IPS-NIHi11 (cell line): ENCODE measurements at places on chromosomes 6 and 20.

DNA sequence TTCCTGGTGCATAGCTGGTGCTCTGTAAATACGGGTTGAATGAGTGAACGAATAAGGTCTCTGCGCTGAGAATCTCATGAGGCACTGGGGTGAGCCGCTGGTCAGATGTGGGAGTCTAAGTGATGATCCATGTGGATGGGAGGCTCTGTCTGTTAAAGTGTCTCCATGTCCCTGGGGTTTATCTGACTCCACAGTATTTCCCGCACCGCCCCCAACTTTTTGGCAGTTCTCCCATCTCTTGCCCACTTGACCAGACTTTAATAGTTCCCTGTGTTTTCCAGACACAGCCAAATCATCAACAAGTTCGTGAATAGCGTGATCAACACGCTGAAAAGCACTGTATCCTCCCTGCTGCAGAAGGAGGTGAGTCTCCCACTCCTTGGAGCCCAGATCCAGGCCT lies 9.9 kb downstream of the BPIFA2 start:
- no peak for DNase-seq

DNA sequence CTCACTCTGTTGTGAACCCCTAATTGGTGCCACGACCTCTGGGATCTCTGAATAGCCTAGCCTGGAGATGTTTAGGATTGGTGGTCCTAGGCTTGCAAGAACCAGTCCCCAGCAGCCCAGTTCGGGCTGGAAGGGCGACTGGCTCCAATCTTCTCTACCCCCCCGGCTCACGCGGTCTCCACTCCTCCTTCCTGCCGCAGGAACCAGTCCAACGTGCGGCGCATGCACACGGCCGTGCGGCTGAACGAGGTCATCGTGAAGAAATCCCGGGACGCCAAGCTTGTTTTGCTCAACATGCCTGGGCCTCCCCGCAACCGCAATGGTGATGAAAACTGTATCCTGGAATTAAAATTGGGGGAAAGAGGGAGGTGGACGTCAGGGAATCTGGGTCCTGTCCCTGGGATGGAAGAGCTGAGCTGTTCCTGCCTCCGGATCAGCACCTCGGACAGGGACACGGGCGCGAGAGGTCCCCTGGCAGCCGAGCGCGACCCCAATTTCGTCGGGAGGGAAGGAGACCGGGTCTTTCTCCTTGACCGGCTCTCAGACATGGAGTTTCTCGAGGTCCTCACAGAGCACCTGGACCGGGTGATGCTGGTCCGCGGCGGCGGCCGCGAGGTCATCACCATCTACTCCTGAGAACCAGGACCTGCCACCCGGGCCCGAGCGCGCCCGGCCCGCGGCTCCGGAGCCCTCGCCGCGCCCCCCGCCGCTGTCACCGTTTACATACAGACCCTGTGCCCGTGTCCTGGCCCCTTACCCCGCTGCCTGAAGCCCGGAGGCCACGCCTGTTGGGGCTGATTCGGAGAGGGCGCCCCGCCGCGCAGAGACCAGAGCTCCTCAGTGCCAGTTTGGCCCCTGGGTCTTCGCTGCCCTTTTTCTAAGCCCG lies 28.2 kb downstream of the SLC12A5 start:
- peak; percentile 88 for DNase-seq

- DNase-seq: no peak
Observed at GRCh38 chr6:81693266-81693665, 59.2 kb downstream of the TENT5A start.

- DNase-seq: no peak
Observed at GRCh38 chr6:6643398-6643797, 54.9 kb downstream of the LY86 start.

DNA sequence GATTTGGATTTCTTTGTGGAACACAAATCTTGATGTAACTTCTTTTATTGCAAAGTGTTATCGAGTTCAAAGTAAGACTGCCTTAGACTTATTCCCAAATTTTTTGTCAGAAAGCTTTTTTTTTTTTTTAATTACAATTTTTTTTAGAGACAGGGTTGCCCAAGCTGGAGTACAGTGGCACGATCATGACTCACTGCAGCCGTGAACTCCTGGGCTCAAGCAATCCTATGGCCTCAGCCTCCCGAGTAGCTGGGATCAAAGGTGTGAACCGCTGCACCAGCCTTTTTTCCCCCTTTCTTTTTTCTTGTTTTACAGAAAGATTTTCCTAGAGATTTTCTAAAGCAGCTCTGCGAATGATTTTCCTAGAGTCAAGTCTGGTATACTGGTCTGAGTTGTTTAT lies 2.8 kb downstream of the RIOK1 start:
- DNase-seq: no peak

- no peak for DNase-seq
Observed at GRCh38 chr20:12256806-12257205, 339.1 kb downstream of the BTBD3 start.

GRCh38 chr20:10565191-10565921 lies 108.4 kb downstream of the JAG1 start:
- DNase-seq: no peak

DNA sequence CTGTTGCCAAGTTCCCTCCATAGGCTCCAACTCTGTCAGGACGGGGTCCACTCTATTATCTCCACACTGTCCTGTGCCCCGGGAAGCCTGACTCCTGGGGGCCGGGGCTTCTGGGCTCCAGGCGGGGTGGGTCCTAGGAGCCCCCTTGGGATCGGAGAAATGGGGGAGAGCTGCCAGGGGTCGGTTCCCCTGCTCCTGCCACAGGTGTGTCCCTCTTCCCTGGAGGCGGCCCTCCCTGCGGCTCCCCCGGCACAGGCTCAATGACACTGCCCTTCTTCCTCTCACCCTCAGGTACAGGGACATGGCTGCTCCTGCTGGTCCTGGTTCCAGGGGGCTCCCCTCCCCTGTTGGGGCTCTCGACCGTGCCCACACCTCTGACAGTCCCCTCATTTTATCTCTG lies 110.0 kb downstream of the DHX35 start:
- DNase-seq: no peak

DNA sequence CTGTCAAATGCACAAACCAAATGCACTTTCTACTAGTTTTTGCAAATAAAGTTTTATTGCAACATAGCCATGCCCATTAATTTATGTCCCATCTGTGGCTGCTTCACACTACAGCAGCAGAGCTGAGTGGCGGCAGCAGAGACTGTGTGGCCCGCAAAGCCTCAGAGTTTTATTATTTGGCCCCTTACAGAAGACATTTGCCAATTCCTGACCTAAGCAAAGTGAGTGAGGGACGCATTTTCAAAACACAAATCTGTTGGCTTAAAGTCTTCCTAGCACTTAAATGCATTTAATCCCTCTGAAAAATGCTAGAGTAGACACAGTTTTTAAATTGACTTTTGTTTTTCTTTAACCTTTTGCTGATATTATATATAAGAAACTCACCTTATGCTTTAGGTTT lies 126.4 kb downstream of the PHACTR3 start:
- DNase-seq: no peak

- DNase-seq: no peak
Observed at GRCh38 chr6:111274593-111275217, 187.4 kb downstream of the SLC16A10 start.

DNA sequence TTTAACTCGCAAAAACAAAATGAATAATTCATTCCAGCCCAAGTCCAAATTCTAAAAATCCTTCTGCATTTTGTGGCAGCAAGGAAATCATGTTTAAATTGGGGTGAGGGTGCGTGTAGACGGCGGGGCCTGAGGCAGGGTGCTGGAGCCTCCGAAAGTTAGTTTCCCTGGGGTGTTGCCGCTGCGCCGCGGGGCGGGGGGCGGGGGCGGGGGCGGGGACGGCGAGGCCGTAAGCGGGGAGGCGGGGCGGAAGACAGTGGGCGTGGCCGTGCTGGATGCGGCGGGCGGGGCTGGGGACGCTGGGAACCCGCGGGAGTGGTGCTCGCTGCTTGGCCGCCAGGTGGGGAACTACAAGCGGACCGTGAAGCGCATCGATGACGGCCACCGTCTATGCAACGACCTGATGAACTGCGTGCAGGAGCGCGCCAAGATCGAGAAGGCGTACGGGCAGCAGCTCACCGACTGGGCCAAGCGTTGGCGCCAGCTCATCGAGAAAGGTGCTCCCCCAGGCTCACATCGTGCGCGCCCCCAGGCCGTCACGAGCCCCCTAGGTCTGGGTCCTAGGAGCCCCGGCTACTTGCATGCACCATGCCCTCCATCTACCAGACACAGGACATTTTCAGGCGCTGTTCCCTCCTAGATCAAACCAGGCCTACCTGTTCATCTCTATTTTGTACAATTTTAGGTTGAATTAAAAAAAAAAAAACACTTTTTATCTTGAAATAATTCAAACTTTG lies 29.0 kb downstream of the SPDEF start:
- DNase-seq: peak; percentile 98

- DNase-seq: no peak
Observed at GRCh38 chr6:100695445-100695844, 185.7 kb downstream of the ASCC3 start.

DNA sequence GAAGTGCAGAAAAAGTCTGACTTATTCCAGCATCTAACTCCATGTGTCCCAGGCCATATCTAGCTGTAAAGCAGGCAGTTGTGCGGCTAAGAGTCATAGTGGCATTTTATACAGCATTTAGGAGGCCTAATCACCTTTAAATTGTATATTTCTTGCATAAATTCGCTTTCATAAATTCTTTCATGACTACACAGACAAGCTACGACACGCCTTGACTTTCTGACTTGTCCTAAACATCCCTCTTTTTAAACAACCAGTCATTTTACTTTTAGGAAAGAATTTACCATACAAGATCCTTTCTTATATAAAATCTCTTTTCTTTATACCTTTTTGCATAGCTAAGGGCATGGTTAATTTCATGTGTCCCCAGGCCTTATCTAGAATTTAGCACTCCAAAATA lies 81.7 kb upstream of the THBS2 start:
- DNase-seq: no peak

DNA sequence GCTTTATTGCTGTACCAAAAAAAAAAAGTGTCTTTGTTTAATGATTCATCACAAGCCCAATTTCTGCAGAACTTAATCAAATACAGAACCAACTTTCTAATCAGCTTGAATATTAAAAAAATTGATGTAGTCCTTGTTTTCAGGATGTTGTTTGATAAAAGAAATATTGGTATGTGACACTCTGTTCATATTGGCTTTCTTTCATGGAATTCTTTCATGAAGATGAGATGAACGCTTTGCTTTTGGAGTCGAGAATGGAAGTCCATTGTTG lies 184.3 kb downstream of the ZNF217 start:
- DNase-seq: no peak

- DNase-seq: no peak
Observed at GRCh38 chr6:12394170-12394569, 104.0 kb downstream of the EDN1 start.

GRCh38 chr20:26169506-26169905 lies 472.9 kb upstream of the ZNF337 start:
- DNase-seq: no peak

GRCh38 chr6:138088326-138088762 lies 18.9 kb downstream of the PERP start:
- DNase-seq: no peak

GRCh38 chr6:170443151-170443662 lies 109.9 kb downstream of the PSMB1 start:
- peak; percentile 60 for DNase-seq

GRCh38 chr6:46010771-46011170 lies 4.9 kb downstream of the CLIC5 start:
- DNase-seq: no peak

DNA sequence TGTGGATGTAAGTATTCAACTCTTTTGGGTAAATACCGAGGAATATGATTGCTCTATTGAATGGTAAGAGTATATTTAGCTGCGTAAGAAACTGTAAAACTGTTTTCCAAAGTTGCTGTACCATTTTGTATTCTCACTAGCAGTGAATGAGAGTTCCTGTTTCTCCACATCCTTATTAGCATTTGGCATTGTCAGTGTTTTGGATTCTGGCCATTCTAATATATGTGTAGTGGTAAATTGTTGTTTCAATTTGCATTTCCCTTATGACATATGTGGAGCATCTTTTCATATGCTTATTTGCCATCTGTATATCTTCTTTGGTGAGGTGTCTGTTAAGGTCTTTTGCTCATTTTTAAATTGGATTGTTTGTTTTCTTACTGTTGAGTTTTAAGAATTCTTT lies 29.3 kb upstream of the KAT14 start:
- no peak for DNase-seq

DNA sequence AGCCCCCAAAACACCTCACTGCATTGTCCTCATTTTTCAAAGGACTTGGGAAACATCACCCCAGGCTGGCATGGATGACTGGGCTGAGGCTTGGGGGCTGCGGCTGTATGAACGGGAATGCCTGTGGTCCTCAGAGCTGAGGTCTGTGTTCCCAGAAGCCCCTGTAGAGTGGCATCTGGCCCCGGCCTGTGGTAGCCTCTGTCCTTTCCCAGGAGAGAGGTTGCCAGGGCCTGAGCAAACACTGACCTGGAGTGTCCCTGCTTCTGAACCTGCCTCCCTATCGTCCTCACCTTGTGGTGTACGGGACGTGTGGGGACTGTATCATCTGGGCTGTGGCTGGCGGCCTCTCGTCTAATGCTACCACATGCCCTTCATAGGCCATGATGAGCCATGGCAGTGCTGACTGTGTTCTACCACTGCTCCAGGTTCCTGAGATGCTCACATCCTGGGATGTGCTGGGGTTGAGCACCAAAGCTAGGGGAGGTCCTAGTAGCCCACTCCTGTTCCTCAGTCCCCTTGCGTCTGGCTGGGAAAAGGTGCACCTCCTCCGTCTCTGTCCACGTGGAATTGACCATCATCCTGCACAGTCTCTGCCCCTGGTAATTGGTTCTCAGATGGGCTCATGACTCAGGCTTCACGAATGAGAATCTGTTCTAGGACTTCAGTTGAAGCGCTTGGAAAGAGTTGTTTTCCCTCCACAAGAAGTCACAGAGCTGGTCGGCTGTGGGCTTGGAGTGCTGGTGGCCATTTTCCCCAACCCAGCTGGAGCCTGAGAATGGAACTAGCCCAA lies 27.6 kb downstream of the PHACTR3 start:
- DNase-seq: no peak

DNA sequence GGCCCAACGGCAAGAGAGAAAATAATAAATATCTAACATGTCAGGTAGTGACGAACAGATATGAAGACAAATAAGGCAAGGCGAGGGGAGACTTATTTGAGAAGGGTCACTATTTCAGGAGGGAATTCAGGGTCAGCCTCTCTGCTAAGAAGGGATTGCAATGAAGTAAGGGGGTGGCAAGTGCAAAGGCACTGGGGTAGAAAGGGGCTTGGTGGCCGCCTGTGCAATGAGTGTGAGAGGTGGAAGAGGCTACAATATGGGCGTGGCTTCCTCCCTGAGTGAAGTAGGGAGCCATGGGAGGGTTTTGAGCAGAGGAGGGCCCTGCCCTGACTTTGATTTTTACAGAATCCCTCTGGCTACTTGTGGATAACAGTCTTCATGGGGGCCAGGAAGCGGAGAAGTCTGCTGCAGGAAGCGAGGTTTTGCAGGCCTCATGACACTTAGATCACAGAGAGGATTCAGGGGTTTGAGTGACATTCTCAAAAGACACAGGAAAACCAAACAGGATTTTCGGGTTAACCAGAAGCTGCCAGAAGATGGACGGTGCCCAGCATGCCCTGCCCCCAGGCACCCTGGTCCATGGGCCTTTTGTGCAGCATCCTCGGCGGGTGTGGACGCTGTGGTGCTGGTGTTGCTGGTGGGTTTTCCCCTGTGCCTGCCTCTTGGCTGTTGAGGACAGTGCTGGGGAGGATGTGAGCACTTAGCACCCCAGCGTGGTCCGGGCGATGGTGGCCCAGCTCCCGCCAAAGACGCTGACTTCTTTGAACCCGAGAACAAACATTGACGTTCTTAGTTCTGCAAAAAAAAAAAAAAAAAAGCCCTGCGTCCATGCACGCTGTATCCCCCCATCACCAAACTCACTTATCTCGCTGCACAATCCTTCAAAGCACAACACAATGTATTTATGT lies 124.2 kb upstream of the PTPN1 start:
- DNase-seq: no peak
